ENCODE measurements at places on chromosomes 6 and 20.

DNA sequence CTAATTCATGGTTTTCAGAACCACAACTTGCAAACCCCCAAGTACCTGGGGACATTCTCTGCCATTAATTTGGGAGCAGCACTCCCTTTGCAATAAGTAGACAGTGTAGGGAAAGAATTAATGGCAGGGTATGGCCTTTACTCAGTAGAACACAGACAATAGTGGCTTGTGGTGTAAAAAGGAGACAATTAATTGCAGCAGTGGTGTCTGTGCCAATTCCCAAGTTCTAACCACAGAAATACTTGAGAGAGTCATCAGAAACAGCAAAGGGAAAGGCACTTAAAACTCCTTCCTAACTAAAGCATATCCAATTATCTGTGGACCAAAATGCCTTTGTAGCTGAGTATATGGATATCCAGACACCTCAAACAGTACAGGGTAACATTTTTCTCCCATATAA lies 257.6 kb upstream of the POU3F2 start:
- DNase-seq: no peak

DNA sequence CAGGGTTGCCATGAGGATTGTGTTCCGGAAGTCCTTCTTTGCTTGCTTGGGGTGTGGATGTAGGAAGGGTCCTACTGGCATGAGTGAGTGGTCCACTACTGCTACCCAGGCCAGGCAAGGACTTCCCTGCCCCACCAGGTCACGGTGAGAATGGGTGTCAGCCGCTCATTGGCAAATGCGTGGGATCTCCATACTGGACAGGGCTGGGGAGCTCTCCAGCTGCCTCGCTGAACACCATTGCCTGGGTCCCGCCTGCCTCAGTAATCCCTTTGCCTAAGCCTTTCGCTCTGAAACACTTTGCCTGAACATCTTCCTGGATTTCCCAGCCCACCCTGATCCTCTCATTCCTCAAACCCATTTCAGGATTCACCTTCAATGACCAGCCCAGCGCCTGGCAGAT lies 59.5 kb downstream of the CTCFL start:
- DNase-seq: no peak

DNA sequence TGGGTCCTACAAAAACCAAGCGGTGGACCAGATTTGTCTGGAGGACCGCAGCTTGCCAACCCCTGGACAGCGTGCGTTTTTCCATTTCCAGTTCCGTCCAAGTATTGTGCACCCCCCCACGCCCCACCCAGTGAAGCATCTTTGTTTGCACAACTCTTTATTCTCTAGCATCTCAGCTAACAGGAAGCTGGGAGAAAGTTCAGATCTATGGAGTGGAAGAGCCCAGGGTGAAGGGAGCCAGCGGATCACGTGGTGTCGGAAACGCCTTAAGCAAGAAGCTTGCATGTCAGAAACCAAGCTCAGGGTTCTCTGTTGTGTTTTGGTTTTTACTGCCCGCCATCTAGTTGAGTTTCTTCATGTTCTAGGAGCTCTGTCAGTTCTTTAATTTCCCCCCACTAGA lies 29.9 kb downstream of the ARID1B start:
- no peak for DNase-seq

DNA sequence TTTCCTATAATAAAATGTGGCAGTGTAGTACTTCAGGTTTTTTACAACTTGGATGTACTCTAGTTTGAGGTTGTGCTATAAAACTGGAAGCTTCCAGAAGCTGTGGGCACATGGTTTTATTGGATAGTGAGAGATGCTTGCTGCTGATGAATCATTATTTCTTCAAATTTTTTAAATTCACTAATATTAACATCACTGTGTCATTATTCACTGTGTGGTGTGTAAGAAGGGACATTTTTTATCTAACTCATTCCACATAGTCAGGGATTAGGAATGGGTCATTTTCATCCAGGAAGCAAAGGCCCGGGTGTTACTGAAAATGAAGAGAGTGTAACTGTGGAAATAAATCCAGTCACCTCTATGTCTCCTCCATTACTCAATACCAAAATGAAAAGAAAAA lies 421.0 kb downstream of the TENT5A start:
- DNase-seq: no peak

- no peak for DNase-seq
These were observed 213.5 kb upstream of the SULF2 start for GRCh38 chr20:47998736-47999135.

- DNase-seq: no peak
These were observed 28.1 kb downstream of the ACTR5 start for GRCh38 chr20:38776363-38776762.

- no peak for DNase-seq
These were observed 47.1 kb downstream of the SNAI1 start for GRCh38 chr20:50029697-50030461.

Data from activated CD8-positive, alpha-beta memory T cell treated with anti-CD3 and anti-CD28 coated beads, Interleukin-2, amount 50 U/mL, for 48 hours (primary cell).